ENCODE measurements at places on chromosomes 11 and 22. TPM values are rescaled to one million over a fixed set of nuclear protein-coding genes. Genes with fewer than 3 reads are reported as not detected.
A peak's percentile ranks its signal among the peaks of the same experiment; 100 is the strongest.

The MRGPRX3 gene
- not detected for total RNA-seq

GRCh38 chr11:748007-748359 is 719 bp downstream of the TALDO1 start:
- DNase-seq, result peak; percentile 22

- peak; percentile 34 for DNase-seq
These were observed 14.7 kb downstream of the MGAT3 start for GRCh38 chr22:39471381-39472141.

DNA sequence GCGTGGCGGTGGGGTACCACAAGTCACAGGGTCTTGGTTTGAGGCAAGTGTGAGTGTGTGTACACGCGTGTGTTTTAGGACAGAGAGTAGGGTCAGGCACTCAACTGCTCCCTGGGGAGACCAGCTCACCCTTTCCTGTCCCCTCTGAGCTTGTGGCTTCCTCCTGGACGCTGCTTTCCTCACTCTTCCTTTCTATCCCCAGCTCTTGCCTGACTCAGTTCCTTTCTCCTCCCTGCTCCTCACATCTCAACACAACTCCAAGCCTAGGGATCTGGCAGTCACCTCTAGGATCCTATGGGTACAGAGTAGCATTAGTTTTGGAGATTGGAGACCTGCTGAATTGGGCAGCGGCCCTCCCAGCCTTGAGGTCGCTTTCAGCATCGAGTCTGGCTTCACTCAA is 4.1 kb downstream of the CLCF1 start:
- DNase-seq, result no peak

GRCh38 chr11:75740681-75741080 is 23.0 kb downstream of the MOGAT2 start:
- no peak for DNase-seq

- DNase-seq, result no peak
These were observed 432.4 kb upstream of the LUZP2 start for GRCh38 chr11:24064309-24064903.

DNA sequence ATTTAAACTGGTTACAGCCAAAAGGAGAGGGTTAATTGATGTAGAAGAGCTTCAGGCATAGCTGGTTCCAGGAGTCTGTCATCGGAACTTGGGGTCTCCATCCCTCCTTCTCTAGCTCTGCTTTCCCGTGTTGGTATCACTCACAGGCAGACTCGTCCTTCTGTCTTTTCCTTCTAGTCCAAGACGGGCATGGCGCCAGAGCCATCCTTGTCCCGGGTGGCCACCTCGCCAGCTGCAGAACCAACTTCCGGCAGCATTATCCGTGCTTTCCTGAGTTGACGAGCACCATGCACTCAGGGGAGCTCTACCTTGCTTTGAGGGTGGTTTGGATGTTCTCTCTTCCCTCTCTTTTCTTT is 14.7 kb downstream of the LINC01488 start:
- DNase-seq, result no peak

GRCh38 chr22:23749841-23750301 is 1.0 kb downstream of the ZNF70 start:
- DNase-seq, result no peak

GRCh38 chr22:26115266-26115665 is 54.0 kb upstream of the SEZ6L start:
- no peak for DNase-seq

GRCh38 chr11:134760299-134760698 is 348.3 kb upstream of the B3GAT1 start:
- DNase-seq, result no peak

- peak; percentile 91 for DNase-seq
These were observed 6.4 kb downstream of the SNU13 start for GRCh38 chr22:41682033-41682807.

GRCh38 chr22:24836282-24836681 is 30.3 kb downstream of the SGSM1 start:
- DNase-seq, result no peak

The SYT12 gene
- not detected for total RNA-seq

The OR6Q1 gene
- not detected for total RNA-seq

- DNase-seq, result peak; percentile 66
These were observed 21.0 kb downstream of the C22orf31 start for GRCh38 chr22:29040385-29041275.

The CSF2RB gene
- total RNA-seq, result 9.2 TPM

GRCh38 chr11:27934830-27935145 is 173.2 kb downstream of the KIF18A start:
- DNase-seq, result no peak

DNA sequence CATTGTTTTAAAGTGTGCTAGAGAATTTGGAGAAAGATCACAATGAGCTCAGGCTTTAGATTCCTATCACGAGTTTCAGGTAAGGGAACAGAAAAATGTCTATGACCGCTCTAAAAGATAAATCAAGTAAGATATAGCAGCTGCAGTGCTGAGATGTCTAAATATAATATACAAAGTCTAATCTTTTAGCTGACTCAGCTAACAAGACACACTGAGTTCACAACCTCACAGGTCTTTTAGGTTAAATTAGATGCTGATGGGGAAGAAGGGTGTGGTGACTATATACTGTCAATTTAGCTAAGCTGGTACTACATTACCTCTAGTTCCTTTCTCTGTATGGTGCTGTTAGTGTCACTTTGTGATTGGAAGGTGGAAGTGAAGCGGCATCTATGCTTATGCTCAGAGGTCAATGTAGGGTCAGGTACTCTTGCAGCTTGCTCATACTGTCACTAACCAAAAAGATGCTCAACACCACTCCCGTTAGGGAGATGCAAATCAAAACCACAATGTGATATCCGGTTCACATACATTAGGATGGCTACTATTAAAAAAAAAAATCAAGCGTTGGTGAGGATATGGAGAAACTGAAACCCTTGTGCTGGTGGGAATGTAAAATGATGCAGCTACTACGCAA is 283.5 kb downstream of the SWAP70 start:
- DNase-seq, result no peak

DNA sequence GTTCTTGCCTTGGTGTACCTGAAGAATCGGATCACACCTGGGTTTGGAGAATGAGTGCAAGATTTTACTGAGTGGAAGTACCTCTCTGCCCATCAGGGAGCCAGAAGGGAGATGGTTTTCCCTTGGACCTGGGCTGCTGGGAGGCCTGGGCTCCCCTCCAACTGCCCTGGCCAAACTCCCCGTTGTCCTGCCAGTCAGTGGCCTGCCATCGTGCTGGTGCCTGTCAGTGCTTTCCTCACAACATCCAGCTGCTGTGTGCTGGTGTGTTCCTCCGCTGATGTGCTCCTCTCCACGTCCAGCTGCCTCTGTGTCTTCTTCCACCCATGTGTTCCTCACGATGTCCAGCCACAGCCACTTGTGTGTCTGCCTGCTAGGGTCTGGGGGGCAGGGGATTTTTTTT is 87.9 kb upstream of the CLPB start:
- no peak for DNase-seq

GRCh38 chr22:29734838-29735237 is 15.0 kb downstream of the CABP7 start:
- DNase-seq, result no peak

DNA sequence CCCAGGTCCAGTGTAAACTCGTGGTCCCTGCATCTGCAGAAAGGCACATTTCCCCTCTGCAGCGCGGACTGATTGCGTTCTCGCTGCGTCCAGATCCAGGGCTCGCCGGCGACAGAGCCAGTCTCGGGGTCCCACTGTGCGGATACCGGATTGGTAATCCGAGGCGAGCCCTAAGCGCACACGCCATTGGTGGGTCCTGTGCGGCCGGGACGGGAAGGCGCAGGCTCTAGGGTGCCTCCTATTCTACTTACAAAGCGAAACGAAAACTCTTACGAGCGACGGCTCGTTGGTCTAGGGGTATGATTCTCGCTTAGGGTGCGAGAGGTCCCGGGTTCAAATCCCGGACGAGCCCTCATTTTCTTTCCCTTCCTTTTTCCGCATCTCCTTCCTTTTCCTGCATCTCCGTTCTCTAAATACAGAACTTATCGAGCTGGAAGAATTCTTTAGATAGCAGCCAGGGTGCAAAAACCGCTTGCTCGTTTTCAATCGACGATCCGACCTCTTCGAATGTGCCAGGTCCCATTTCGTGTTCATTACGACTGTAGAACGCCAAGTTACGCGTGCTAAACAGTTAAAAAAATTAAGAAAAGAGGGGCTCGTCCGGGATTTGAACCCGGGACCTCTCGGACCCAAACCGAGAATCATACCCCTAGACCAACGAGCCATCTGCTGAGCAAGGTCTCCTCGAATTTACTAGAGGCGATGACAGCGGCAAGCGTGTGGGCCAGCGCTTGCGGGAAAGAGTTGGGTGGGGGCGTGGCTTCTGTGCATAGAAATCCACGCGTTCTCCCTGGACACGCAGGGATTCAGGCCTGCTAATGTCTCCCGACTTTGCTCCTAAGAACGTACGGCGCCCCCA is 29.2 kb upstream of the WNT11 start:
- peak; percentile 91 for DNase-seq

- no peak for DNase-seq
These were observed 8.9 kb downstream of the DERL3 start for GRCh38 chr22:23829845-23830372.

GRCh38 chr11:72617080-72617762 is 57.0 kb downstream of the PDE2A start:
- DNase-seq, result peak; percentile 39

- DNase-seq, result no peak
These were observed 123.8 kb downstream of the RAB38 start for GRCh38 chr11:88051396-88051795.

The GPHA2 gene
- not detected for total RNA-seq

The CLMP gene
- 43.7 TPM for total RNA-seq

- DNase-seq, result no peak
These were observed 241.6 kb downstream of the DLG2 start for GRCh38 chr11:85385547-85385946.

The MMP27 gene
- total RNA-seq, result not detected

The SIDT2 gene
- total RNA-seq, result 95.0 TPM

- DNase-seq, result peak; percentile 99
These were observed at the start of gene ANAPC15 for GRCh38 chr11:72112143-72112977. Gene ANAPC15 (minus strand): TSS chr11:72112695. CDS start chr11:72111276, 1,419 bp downstream.

DNA sequence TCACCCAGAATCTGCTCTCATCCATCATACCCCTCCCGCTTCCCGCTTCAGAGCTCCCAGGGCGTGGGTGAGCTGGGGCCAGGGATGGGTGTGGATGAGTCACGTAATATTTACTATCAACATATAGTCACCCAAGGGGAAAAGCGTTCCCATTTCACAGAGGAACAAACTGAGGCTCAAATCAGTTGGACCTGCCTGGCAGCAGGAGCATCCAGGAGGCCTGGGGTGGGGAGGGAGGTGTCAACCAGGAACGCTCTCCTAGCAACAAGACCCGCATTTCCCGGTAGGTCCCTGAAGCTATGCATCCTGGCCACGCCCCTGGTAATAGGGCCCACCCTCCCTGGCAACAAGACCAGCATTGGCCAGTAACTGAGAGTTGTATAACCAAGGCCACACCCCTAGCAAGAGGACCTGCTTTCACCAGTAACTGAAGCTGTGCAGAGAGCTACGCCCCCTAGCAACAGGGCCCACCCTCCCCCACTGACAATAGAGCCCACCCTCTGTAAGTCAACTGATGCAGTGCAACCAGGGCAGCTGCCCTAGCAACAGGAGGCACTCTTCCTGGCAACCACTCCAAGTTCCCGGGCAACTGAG is 32.7 kb upstream of the TXNRD2 start:
- DNase-seq, result peak; percentile 52

DNA sequence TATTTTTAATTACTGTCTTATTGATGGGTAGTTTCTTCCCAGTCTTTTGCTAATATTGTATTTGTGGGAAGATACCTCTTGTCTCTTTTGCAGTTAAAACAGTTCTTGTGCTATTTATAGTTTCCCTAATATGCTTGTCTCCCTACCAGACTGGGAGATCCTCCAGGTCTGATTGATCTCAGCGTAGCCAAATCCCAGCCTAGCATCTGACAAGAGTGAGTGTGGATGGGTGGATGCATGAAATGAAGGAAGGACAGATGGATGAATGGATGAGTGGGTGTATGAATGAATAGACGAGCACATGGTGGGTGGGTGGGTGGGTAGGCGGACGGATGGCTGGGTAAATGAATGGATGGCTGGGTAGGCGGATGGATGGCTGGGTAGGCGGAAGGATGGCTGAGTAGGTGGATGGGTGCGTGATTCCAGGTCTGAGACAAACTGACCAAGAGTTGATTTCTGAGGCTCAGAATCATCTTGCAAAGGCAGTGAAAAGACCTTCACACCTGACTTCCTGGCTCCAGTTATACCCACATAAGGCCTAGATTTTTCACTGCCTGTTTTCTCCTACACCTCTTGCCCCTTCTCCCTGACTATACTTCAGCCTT is 11.4 kb downstream of the DNAJB13 start:
- no peak for DNase-seq

The NEFH gene
- total RNA-seq, result 0.37 TPM

GRCh38 chr11:1109918-1110705 is 35.4 kb downstream of the MUC2 start:
- no peak for DNase-seq

GRCh38 chr11:36743039-36743438 is 145.0 kb upstream of the RAG2 start:
- DNase-seq, result no peak

- no peak for DNase-seq
These were observed 84.9 kb downstream of the PRR5L start for GRCh38 chr11:36381015-36381360.

The TMEM258 gene
- 13.1 TPM for total RNA-seq

DNA sequence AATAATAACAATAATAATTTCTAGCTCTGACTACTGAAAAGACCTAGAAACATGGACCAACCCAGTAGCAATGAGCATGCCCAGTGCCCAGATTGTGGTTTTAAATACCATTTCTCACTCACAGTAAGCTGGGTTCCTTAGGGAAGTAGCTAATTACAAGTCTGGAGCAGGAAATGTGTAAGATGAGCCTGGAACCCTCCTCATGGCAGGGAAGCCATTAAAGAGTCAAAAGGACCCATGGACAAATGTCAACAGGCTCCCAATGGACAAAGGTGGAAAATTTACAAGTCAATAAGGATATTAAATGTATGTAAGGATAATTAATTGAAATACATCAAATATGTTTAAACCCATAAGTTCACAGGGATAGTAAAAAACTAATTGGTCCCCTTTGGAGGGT is 10.6 kb upstream of the CSNK2A3 start:
- no peak for DNase-seq

The APOBEC3B gene
- total RNA-seq, result 7.8 TPM

DNA sequence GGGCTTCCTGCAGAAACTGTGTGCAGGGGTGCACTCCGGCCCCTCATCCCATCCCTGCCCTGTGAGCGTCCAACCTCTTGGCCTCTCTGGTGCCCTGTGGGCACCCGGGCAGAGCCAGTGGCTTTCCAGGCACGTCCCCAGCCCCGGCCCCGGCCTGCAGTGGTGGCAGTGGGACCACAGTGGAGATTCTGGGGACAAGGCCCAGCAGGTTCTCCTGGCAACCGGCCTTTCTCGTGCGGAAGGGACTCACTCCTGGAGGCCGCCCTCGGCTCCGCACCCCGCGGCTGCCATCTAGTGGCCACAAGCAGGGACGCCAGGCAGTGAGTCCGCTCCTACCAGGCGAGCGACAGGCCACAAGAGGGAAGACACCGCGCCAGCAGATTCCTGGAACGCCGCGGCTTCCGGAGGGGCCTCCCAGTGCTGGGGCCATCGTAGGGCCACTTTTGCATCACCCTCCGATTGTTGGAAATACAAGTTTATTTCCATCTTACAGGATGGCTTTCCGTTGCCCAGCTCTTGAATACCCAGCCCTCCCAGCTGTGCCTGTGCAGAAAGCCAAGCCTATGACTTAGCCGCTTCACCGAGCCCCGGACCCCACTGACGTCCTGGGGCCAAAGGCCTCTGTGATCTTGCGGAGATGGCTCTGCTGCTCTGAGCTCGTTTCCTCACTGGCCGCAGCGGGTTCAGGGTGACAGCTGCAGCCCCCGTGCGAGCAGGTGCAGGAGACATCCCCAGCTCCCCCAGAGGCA is 357.3 kb downstream of the CTTN start:
- DNase-seq, result peak; percentile 77

The OR51B2 gene
- not detected for total RNA-seq

- no peak for DNase-seq
These were observed 1267.3 kb downstream of the BRD1 start for GRCh38 chr22:48560389-48560751.
